ENCODE measurements at places on chromosomes 2 and 18. TPM values are rescaled to one million over a fixed set of nuclear protein-coding genes. Genes with fewer than 3 reads are reported as not detected.

GRCh38 chr2:165790466-165790865 lies 3.6 kb downstream of the GALNT3 start:
- DNase-seq = no peak

DNA sequence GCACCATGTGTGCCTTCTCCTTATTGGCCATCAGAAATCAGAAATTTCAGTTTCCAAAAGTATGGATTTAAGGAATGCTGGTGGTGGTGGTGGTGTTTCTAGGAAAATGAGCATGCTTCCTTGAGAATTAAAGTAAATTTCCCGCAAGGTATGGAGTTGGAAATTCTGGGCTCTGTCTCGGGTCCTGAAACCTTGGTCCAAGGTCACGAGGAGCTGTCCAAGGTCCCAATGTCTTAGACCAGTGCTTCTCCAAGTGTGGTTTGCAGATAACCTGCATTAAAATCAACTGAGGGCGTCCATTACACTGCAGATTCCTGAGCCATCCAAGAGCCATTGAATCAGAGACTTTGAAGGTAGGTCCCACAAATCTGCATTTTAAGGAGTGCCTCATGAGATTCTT lies 210.9 kb upstream of the PKDCC start:
- DNase-seq = peak; percentile 30

- DNase-seq = no peak
Measured at GRCh38 chr18:59878644-59879043, 21.2 kb upstream of the PMAIP1 start.

- DNase-seq = no peak
Measured at GRCh38 chr2:46352621-46353020, 55.4 kb downstream of the EPAS1 start.

- DNase-seq = no peak
Measured at GRCh38 chr2:43025709-43026295, 200.6 kb downstream of the ZFP36L2 start.

- no peak for DNase-seq
Measured at GRCh38 chr2:163397451-163397850, 338.4 kb downstream of the FIGN start.

DNA sequence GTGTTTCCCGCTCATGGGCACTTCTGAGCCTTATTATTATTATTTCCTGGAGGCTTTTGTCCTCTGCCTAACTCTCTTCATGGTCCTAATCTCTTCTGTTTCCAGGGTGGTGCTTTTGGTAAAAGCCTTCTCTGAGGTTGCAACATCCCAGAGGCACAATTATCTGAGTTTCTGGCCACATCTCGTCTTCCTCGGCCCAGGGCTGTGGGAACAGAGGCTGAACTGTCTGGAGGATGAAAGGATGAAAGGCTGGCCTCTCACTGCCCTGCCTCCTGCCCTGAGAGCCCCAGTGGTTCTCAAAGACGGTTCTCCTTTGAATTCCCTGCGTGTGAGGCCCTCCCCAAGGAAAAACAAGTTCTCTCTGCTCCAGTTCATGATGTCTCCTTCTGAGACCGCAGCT lies 13.8 kb downstream of the GYPC start:
- no peak for DNase-seq

GRCh38 chr2:222320436-222321395 lies 21.9 kb upstream of the PAX3 start:
- DNase-seq = no peak

DNA sequence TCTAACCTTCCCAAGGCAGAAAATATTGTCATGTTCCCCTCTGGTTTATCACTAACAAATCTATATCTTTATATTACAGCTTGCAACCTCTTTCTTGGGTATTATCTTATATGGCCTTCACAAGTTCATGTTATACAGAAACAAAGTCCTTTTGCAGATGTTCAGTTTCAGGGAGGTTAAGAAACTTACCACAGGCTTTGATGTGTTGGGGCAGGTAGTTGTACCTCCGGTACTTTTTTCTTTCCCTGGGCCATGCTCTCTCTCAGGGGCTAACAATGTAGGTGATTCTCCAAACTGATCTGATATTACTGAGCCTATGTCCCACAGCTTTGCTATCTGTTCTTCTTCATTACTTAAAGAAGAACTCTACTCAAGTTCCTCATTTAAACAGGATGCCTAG lies 548.9 kb upstream of the SYT4 start:
- no peak for DNase-seq

Gene RAX
- total RNA-seq = not detected

Gene RAB6C
- not detected for total RNA-seq

Gene ZNF892
- total RNA-seq = 5.8 TPM
